Cerebellum (tissue), 4 donors: ENCODE measurements at places on chromosomes 6 and 20.

DNA sequence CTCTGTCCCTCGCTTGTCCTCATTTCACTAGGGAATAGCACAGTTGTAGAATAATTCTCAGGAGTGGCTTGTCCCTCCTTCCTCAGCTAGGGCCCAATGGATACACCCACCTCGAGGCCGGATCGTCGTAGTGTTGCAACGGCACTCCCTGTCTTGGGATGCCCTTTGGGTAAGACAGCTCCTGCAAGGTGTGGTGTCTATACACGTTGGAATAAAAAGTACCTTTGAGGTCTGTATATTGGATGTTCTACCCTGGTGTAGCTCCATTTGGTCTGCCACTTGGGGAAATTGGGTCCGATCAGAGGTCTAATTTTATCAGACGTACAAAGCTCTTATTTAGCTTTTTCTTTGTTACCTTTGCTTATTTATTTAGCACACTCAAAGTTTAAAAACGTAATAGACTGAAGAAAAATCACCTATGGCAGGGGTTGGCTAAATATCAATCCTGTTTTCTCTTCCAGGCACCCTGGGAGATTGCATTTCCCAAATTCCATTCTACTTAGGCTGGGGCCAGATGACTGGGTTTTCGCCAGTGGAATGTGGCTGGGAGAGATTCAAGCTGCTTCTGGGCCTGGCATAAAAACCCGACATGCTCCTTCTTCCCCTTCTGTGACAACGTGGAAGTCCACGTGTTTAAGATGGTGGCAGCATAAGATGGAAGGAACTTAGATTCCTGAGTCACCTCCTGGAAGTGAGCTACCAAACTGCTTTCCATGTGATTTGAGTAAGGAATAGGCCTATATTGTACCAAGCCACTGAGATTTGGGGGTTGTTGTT, 82.3 kb upstream of the CD83 start:
- DNase-seq: no peak

GRCh38 chr6:53496797-53497375, 48.0 kb downstream of the GCLC start:
- DNase-seq: no peak

- peak; percentile 69 for DNase-seq
Observed at GRCh38 chr6:14126191-14126590, 8.6 kb downstream of the CD83 start.

DNA sequence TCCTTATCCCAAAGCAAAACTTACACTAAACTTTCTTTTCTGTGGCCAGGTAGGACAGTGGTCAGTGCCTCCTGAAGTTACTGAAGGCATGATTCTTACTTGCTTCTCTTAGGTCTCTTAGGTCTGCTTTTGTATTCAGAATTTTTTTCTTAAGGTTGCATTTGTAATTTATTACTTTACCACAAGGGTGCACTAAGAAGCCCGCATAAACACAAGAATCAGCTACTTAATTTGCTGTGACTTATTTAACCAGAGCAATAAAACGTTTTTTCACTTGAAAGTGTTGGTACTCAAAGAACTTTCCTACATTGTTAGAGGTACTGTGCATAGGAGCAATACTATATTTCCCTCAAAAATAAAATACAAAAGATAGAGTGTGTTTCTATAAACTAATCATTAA, 75.4 kb upstream of the LAMA2 start:
- no peak for DNase-seq

DNA sequence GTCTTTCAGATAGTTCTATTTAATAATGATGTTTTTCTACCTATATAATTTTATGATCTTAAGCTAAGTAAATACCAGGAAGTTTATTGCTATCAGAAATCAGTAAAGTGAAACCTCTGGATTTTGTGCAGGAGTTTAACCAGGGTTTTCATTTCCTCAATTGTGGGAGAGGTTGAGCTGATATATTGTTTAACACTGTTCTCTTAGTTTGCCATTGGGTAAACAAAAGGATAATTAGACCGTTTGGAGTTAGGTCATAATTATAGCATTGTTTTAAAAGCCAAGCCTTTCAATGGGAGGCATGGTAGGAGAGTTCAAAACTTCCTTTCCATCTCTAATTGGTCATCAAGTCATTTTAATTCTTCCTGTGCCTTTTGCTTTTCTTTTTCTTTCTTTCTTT, 58.7 kb downstream of the STXBP5 start:
- no peak for DNase-seq

DNA sequence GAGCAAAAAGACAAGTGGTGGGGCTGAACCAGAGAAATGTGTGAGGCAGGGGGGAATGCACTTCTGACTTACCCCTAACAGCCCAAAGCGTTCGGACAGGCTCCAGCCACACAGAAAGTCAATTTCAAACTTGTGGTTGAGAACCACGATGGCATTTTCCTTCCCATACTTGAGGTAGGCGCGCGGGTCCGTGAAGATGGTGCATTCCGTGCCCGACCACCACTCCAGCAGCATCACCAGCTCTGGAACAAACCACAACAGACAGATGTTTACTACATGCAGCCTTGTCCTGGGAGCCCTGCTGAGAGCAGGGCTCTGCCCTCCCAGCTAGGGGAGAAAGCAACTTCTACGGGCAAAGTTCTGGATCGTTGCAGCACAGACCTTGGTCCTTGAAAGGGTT, 107.7 kb downstream of the AGPAT4 start:
- no peak for DNase-seq

GRCh38 chr20:41278936-41279335, 38.6 kb downstream of the ZHX3 start:
- DNase-seq: no peak

DNA sequence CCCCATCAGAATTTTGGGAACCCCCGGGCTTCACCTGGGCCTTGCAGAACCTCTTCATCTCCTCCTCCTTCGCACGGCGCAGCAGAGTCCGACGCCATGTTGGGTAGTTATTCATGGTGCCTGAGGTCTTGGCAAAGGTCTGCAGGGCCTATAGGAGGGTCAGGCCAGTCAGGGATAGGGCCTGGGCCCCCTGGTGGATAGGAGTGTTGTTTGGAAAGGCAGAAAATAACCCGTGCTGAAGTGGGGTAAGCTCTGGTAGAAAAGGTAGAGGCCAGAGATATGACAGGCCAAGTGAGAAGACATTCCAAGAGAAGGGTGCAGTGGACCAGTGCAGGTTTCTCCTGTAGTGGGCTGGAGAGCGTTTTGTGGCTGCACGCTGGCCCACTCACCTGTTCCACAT, 4.9 kb downstream of the SMPD2 start:
- no peak for DNase-seq

- DNase-seq: no peak
Observed at GRCh38 chr20:13930281-13930680, 60.1 kb downstream of the SEL1L2 start.

- DNase-seq: no peak
Observed at GRCh38 chr6:43287717-43288679, 10.1 kb upstream of the SLC22A7 start.

- DNase-seq: peak; percentile 95
Observed at GRCh38 chr20:36852187-36852586, 23.8 kb upstream of the TLDC2 start.

DNA sequence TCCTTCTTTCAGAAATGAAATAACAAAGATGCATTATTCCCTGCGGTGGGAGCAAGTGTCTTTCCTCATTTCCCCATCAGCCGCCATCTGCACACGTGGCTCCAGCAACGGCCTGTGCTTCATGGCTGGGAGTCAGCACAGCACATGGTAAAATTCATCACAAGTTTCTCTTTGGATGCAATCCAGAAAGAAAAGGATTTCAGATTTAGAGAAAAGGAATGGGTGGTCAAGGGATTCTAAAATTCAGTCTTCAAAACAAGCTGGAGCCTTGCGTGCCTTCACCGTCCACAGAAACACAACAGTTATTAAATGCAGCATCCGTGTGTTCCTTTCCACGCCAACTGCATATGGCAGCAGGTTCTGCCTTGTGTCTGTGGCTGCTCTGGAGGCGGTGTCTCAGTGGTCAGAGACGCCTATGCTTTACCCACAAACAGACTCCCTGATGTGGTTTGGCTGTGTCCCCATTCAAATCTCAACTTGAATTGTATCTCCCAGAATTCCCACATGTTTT, 107.6 kb downstream of the THBS2 start:
- no peak for DNase-seq

DNA sequence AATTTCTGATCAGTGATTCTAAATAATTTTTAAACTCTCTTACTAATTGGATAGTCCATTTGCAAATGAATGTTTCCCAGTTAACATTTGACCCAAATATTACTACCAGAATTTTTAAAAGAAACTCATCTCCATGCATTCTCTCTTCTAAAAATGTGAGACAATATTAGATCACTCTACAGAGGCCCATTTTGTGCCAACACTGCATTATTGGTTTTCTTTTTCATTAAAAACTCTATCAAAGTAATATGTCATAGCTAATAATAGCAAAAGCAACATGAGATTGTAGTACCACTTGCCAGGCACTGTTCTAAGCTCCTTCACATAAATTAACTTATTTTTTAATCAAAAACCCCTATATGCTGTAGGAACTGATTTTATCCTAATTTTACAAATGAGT, 345.6 kb upstream of the PLCB4 start:
- no peak for DNase-seq

GRCh38 chr20:50294164-50295088, 103.8 kb downstream of the CEBPB start:
- no peak for DNase-seq

DNA sequence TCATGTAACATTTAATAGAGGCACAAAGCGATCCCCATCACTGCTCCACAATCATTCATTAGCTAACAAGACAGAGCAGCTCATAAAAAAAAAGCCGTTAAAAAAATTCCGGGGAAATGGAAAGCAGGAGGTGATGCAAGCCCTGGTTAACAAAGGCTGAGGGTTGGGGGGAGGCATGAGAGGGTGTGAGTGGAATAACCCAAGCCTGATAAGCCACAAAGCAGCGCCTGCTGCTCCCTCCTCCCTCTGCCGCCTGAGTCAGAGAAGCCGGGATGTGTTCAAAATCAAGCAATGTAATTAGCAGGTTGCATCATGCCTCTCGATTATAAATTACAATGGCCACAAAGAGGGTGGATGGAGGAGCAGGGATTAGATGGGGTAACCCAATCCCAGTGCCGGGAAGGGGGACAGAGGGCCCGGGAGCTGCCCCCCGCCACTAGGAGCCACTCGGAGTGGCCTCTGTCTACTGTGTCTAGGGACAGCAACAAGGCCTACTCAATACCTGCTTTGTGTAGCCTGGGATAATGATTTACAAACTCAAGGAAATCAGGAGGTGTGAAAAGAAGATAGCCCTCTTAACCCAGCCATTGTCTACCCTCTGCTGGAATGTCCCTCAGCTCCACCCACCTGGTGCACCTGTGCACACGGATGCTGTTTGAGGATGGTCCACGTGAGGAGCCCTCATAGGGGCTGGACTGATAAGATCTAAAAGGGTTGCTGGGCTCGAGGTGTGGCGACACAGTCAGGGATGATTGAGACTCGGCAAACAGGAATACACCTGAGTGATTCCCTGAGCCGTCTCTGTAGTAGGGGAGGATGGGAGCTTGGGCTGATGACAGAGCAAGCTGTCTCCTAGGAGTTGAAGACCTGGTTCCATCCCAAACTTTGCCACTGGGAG, 156.9 kb downstream of the VEGFA start:
- no peak for DNase-seq

DNA sequence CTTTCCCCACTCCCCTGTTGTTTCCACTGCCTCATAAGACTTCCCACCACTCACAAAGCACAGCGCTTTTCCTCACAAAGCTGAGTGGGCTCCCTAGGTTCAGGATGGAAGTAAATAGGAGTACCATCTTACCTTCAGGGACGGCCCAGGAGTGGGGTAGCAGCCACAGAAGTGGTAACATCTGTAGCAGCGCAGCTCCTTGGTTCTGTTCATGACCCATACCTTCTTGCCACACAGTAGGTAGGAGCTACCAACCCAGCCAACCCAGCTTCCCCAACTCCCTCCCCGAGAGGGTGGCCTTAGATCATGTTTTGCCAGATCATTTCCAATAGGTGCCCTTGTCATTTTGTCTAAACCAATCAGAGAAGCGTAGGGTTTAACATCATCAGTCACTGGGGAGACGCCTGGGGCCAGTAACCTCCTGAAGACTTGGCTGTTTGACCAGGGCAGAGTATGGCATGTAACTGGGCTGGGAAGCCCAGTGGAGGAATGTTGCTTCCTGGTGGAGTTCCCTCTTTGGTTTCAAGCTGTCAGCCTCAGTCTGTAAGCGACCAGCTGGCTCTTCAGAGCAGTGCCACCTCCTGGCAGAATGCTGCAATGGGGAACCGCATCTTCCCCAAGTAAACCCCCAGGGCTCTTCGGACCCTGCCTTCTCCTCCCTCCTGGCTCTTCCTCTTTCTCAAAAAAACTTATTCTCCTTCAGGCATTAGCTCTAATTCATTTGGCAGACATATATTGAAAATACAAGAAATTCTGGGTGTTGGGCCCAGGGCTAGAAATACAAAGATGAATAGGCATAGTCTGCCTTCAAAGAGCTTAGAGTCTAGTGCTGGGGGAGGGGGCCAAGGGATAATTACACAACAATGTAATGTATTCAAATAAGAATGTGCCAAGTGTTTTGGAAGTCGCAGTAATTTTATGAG, at the start of gene HLA-DMA:
Gene HLA-DMA (minus strand): TSS at position 281 of the 923 bp plus-strand sequence. CDS start 61 bp downstream, at position 220.
- peak; percentile 93 for DNase-seq

GRCh38 chr6:18845896-18846295, 458.7 kb downstream of the RNF144B start:
- no peak for DNase-seq
